ENCODE measurements at places on chromosomes 6 and 20.

- no peak for DNase-seq
Measured at GRCh38 chr6:39702265-39702664, 22.9 kb downstream of the KIF6 start.

GRCh38 chr6:105753207-105753606, 332.9 kb upstream of the PRDM1 start:
- no peak for DNase-seq

DNA sequence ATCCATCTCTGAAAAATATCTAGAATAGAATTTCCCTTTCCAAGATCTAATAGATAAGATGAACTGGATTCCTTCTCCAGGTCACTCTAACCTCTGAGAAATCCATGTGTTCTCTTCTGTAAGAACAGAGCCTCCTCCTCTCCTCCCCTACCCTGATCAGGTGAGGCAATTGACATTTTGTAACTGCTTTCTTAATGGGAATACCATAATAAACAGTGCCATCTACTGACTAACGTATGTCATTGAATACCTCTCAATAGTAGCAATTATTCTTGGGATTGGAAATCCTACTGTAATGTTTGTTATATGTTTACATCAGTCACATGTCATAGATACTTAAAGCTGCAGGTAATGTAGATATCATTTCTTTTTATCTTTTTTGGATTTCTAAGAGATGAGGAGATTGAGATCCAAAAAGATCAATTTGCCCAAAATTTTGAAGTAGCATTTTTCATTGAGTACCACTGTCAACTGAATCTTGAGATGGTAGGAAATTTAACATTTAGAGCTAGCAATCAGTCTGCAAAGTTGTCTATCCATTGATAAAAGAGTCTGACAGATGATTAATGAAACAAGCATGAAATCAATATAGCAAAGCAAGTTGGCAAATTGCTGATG, 365.8 kb upstream of the HSF2 start:
- no peak for DNase-seq

- DNase-seq, result no peak
Measured at GRCh38 chr20:32077190-32077589, 25.1 kb downstream of the HCK start.

- no peak for DNase-seq
Measured at GRCh38 chr20:63789836-63790571, 41.1 kb downstream of the ZBTB46 start.

GRCh38 chr20:58469616-58470015, 45.6 kb downstream of the APCDD1L start:
- peak; percentile 71 for DNase-seq

DNA sequence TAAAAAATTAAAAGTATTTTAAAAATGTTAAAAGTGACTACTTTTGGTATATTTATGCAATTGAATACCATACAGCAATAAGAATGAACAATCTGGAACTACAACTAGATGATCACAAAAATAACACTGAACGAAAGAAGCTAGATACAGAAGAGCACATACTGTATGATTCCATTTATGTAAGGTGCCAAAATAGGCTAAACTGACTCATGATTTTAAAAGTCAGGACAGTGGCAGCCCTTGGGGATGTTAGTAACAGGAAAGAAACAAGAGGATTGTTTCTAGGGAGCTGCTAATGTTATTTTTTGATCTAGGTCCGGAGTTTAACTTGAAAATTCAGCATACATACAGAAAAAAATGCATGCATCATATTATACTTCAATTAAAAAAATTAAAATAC, 42.3 kb downstream of the KIF13A start:
- DNase-seq, result no peak

GRCh38 chr20:55283889-55284288, 721.4 kb downstream of the CBLN4 start:
- no peak for DNase-seq

GRCh38 chr6:126716032-126716431, 376.1 kb downstream of the CENPW start:
- DNase-seq, result no peak

- DNase-seq, result no peak
Measured at GRCh38 chr6:163533443-163533842, 118.9 kb downstream of the QKI start.
